Thyroid gland (tissue), 4 donors: ENCODE measurements at places on chromosomes 4 and X.

GRCh38 chrX:15343075-15343476 is 7.8 kb upstream of the PIGA start:
- no peak for DNase-seq

DNA sequence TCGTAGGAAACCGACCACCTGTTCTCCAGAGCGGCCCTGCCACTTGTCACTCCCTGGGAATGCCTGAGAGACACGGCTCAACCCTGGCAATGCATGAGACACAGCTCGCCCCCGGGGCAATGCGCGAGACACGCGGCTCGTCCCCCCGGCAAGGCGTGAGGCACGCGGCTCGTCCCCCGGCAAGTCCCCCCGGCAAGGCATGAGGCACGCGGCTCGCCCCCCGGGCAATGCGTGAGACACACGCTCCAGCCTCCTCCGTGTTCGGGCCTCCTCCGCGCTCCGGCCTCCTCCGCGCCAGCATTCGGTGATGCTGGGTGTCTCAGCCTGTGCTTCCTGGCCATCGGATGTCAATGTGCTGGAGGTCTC is 27.5 kb upstream of the CPLX1 start:
- DNase-seq = no peak

DNA sequence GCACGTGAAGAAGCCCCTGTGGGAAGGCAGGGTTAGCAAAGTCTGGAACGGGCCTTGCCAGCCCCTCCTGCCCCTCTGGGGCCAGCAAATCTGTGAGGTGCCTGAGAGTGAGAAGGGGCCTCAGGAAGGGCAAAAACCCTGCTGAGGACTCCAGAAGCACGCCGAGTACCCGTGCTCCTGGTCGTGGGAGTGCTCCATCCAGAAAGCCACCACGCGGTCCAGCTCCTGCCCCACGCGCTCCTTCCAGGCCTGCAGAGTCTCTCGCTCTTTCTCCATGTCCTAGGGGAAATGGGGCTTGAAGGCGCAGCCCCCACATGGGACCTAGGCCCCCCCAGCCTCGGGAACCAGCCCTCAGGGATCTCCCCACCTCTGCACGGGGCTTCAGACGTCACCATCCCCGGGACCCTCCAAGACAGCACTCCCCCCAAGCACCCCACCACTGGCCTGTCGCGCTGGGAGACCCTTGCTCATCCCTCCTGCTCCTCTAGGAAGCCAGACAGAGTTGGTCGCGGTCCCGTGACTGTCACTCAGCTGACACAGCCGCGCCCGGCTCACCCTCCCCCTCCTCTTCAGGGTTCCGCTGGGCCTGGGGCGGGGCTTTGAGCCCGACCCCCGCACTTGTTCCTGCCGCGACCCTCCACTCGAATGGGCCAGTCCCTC is at the start of gene RENBP:
Gene RENBP (minus strand): TSS at position 504 of the 660 bp plus-strand sequence. CDS start 33 bp downstream, at position 471.
- peak; percentile 48 for DNase-seq

DNA sequence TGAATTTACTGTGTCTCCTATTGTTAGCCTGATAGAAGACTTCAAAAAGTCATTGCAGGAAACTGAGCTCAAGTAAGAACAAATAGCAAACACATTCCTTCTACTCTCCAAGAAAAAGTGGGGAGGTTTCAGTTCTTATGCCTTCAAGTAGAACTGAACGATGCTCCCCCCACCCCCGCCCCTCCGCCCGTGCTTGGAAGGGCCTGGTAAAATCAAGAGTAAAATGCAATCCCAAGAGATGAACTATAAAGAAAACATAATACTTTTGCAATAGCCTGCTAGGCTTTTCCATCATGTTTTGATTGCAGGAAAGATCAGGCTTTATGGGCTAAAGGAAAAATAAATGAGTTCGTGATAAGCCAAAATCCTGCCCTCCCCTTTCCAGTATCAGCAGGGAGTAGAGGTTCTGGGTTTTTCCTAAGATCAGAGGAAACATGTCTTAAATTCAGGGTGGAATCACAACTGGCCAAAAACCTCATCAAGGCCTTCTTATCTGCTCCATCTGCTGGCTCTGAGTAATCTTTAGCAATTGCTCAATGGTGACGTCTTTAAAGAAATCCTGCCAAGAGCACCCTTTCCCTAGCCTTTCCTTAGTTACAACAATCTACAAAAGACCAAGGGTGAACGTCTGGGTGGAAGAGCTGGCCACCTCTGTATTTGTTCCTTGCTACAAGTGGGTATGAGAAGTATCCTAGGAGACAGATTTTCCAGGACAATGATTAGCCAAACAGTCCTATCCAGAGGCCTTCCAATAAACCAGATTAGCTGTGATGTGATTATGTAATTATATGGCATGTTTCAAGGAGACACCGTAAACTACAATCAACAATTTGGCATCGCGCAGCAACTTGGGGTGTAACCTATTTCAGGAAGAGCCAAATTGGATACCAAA is 66.3 kb upstream of the FAM9C start:
- DNase-seq = no peak

DNA sequence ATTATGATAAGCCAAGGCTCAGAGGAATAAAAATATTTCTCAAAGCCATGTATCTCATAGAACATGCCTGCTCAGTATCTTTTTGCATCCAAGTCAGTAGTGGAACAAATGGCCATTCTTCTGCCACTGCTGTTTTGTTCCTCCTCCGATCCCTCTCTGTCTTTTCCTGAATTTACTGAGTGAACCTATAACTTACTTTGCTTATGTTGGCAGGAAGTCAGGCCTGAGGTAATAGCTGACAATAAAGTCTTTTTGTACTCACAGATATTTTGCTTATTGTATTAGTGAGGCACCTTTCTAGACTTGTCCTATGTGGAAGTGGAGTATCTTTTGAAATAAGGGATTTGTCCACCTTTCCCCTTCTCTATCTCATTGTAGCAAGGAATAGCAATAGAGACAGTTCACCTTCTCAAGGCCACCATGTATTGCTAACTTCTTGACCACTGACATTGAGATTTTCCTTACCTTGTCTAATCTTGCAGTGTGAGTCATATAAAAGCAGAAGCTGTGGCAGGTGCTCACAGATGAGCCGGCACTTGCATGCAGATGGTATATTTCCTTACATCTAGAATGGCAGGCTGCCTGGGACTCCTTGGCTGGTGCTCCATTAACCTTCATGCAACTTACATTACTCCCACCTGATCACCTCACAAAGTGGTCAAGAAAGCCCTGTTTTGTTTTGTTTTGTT is 68.2 kb downstream of the AGTR2 start:
- DNase-seq = no peak

DNA sequence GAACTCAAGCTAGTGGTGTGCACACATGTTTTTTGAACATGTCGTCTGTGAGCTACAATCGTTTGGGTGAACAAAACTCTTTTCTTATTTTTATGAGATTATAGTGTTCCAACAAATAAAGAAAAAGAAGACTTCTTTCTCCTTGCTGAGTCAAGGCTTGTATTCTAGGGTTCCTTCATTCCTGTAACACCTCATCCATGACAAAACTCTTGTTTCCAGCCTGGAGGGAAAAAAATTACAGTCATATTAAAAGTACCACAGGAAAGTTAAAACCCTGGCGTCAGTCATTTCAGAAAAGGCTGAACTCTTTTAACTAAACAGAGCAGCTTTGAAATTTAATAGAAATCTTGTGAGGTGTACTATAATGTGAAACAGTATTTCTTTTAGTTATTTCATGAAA is 79.2 kb upstream of the BOD1L1 start:
- no peak for DNase-seq
